ENCODE measurements at places on chromosomes 13 and 19. TPM values are rescaled to one million over a fixed set of nuclear protein-coding genes. Genes with fewer than 3 reads are reported as not detected.
A peak's percentile ranks its signal among the peaks of the same experiment; 100 is the strongest.

DNA sequence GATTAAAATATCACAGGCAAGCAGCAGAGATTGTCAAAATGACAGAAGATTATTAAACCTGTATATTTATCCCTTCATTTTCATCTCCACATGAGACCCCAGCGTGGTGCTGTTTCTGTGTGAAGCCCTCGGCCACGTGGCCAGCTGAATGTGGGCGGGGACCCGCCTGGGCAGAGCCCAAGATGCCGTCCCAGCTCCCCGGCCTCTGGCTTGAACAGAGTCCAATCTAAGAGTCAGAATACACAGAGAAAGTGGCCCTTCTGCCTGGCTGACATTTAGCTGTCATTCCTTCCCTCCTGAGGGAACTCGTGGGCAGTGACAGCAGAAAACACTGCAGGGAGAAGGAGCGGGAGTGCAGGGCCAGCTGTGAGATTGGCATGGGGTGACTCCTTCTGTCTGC lies 34.9 kb upstream of the UQCRFS1 start:
- DNase-seq = no peak

GRCh38 chr13:102620516-102620915 lies 23.7 kb downstream of the TPP2 start:
- DNase-seq = no peak

DNA sequence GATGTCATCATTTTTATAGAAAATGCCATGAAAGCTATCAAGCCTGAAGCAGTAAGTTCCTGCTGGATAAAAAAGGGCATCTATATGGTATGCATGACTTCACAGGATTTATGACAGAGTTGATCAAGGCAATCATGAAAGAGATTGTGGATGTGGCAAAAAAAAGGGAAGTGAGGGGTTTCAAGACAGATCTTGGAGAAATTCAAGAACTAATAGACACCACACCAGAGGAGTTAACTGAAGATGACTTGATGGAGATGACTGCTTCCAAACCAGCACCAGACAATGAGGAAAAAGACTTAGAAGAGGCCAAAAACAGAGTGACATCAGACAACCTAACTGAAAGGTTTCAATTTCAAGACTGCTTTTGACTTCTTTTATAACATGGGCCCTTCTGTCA lies 691.1 kb upstream of the SLC10A2 start:
- no peak for DNase-seq

DNA sequence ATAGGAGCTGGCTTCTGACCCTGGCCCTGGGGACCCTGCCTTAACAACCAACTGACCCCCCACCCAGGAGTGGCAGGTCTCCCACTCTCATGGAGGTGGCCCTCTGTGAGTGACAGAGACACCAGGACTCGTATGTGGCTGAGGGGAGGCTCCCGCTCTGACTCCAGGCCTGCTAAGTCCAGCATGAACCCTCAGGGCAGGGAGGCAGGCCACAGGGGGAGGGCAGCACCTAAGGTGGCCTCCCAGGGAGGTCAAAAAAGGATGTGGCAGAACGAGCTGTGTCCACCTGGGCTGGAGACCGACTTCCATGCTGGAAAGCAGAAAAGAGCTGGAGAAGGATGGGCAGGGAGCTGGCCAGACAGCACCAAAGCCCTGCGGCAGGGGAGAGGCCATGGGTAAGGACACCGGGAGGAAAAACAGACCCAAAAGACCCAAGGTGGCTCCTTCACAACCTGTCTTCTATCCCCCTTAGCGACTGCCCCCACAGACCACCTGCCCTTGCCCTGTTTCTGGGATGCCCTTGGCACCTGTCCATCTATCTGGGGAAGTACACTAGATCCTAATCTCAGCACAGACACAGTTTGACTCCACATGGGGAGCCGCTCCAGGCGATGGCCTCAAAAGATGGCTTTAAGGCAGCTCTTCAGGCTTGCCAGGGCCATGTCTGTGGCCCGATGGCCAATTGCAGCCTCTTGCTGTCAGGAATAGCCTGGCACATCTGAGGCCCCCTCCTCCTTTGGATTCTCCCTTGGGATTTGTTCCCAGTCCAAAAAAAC lies 10.5 kb upstream of the SLC35E1 start:
- peak; percentile 14 for DNase-seq

DNA sequence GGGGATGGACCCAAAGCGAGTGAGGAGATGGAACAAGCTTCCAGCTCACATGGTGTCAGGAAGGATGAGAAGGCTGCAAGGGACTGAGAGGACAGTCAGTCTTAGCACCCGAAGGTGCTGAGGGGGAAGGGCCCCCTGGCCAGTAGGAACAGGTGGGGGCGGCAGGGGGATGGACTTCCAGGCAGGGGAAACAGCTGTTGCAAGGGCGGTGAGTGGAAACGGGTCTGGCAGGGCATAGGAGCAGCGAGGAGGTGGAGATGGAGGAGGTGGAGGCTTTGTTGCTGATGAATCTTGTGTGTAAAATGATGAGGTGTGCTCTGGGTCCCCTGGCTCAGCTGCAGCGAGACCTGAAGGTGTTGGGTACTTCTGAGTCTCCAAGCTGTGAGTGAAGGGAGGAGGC lies 1.2 kb downstream of the MAP1S start:
- no peak for DNase-seq

Gene S1PR4
- total RNA-seq = 1.2 TPM

Gene FXYD3
- 2.3 TPM for total RNA-seq

Measured in Right ventricle myocardium inferior (tissue), 1 donor.